ENCODE measurements at places on chromosomes 12 and 14.

DNA sequence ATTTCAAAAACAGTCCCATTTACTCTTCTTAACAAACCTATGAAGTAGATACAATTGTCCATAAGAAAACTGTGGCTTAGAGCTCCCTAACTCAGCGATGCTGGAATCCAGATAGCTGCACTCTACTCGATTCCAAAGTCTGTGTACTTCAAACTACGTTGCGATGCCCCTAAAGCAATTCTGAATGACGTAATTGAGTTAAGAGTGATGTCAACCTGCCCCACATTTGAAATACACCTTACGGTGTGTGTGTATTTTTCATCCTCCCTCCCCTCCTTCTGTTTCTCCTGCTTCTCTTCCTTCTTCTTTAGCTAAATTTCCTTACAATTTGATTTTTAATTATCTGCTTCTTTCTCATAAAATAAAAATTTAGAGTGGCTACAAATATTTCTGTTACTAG, 31.9 kb upstream of the RAP1B start:
- DNase-seq: no peak

GRCh38 chr12:71439613-71440344, at the start of gene LGR5:
Gene LGR5 (plus strand): TSS chr12:71439798. CDS start chr12:71440081, 283 bp downstream.
- DNase-seq: no peak

GRCh38 chr12:104643819-104644669, 187.3 kb downstream of the CHST11 start:
- no peak for DNase-seq

DNA sequence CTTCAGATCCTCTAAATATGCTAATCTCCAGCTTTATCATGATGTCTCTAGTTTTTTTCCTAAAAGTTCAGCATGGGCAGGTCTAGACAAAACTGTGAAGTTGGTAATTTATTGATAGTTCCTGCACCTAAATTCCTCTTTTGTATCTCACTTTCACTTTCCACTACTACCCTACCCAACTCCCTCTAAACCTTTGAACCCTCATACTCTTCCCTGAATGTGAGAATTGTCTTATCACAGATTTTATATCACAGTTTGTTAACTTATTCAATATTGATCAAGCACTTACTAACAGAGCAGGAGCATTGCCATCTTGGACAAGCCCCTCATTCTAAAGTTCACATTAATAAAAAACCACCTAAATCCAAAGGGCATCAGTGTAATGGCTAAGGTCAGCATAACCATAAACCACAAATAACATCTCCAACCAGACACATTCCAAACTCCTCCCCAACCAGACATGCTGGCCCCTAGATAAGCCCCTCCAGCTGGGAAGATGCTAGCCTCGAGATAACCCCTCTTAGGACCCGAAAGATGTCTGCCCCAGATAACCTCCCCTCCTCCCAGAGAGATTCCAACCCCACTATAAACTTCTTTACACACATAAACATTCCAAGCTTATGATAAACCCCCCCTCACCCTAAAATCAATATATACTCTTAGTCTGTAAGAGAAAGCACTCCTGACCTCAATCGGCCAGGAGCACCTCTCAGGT, 78.7 kb downstream of the FSCB start:
- no peak for DNase-seq

DNA sequence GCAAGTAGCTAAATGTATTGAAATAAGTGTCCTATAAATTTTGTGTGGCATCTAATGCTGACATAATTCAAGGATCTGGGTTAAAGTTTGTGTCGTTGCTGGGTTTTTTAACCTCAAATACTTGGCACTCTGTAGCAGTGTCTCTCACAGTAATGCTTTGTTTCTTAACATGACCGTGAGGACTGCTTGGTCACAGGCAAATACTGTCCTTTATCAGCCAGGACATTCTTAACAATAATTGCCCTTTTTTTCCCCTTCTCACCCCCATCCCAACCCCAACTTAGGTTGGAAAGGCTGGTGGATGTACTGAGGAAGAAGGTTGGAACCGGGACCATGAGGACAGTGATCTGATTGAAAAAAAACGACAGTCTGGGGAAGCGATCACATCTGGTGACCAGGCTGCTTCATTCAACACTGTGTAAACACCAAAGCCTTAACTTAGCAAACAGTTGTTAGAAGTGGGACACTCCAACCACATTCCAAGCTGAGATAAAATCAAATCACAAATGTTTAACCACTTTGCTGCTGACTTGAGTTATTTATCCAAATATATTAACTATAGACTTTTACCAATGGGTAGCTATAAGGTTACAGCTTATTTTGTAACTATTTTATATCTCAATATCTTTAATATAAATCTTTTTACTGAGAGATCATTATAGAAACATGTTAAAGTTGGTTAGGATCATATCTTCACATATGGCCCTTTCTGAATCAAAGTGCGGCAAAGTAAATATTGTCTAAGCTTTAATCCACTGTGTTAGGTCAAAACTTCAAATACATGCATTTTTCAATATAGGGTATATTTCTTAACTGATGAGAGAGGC, 48.2 kb downstream of the FOXA1 start:
- DNase-seq: no peak

DNA sequence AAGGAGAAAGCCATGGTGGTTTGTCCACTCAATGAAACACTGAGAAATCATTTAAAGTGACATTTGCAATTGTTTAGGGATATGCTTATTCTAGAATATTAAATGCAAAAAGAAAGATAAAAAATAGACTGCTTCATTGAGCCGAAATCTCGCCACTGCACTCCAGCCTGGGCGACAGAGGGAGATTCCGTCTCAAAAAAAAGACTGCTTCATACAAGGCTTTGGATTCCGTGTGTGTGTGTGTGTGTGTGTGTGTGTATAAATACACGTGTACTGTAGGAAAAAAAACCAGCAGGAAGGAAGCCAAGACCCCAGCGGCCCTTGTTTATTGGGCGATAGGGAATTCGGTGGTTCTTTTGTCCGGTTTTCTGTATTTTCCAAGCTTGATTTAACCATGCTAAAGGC, 3.2 kb upstream of the ZNF839 start:
- no peak for DNase-seq

DNA sequence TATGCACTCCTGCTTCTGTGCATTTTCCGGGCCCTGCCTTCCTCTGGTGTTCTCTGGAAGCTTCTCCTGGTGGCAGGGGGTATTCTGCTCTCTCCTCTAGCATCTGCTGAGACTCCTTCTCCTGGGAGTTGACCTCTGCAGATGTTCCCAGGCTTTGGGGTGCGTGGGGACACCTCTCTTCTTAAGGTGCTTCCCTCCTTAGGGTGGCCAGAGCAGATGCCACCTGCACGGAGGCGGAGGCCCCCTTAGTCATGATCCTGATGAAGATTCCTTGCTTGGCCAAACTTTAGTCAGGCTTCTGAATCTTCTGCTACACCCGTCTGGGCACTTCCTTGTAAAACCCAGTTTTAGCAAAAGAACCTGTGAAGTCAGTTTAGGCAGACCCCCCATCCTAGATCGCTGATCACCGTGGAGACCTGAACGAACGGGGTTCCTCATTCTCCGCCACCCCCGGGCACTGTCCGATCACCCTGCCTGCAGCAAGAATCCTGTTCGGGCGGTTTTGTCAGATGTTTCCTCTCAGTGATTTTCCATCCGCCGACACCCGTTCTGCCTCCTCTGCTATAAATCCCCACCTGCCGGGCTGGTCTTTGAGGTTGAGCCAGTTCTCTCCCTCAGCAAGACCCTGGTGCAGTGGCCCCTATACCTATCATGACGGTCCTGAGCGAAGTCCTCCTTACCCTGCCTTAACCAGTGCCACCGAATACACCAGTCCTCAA, 111.9 kb downstream of the CALM1 start:
- DNase-seq: no peak

DNA sequence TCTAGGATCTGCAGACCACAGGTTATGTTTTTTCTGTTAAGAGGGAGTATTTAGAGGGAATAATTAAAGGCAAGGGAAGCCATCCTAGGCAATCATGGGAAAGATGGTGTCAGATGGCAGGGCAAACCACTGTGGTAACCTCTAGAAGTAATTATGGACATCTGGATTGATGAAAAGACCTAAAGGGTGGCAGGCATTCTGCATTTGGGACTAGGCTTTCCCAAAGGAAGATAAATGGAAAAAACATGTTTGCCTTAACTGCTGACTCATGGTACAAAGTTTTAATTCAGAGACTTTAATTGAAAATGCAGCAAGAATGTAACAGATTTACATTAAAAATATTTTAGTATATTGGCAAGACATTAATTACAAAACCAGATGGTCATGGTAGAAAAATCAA, 88.1 kb downstream of the TMEM30B start:
- no peak for DNase-seq

DNA sequence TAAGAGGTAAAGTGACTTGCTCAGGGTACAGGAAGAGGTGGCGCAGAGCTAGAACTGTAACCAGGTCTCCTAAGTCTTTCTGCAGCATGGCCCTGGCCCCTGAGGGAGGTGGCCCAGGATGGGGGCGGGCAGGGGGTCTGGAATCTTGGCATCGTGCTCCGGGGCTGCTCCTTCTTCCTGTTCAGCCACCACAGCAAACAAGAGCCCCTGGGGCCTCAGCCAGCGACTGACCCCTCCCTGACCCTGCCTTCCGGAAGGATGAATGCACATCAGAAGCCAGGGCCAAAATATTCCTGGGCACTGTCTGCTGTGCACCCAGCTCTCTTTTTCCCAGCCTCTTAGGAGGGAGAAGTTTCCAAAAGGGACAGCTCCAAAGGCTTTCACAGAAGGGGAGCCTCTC, 242.8 kb downstream of the DPF3 start:
- no peak for DNase-seq

GRCh38 chr14:91326514-91327249, 82.2 kb upstream of the GPR68 start:
- no peak for DNase-seq

DNA sequence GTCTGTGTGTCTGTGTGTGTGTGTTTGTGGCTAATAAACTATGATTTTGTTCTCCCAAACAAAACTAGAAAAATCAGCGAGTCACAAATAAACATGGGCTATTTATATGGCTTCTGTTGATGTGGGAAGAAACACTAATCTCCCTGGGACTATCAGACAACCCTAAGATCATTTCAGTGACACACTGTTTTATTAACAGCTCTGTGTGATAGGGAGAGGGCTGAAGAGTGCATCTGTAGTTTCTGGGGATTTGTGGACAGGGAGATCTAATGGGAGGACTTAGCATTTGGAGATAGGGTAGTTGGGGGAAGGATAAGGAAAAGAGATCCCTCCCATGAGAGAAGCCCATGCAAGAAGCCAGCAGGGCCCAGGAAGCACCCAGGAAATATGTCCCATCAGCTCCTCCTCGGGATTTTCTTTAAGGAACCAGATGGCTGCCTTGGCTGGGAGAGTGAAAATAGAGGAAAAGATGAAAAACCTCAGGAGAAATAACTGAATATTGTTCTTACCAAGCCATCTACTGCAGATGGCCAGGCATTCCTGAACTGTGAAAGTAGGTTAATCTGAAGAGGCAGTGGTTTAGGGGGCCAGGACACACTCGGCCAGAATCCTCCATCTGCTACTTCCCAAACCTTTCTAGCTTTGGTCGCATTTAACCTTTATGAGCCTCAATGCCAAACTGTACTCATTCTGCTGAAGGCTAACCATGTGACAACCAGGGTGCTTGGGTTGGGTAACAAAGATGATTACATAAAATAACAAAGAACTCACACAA, 253.4 kb downstream of the BTG1 start:
- DNase-seq: no peak

DNA sequence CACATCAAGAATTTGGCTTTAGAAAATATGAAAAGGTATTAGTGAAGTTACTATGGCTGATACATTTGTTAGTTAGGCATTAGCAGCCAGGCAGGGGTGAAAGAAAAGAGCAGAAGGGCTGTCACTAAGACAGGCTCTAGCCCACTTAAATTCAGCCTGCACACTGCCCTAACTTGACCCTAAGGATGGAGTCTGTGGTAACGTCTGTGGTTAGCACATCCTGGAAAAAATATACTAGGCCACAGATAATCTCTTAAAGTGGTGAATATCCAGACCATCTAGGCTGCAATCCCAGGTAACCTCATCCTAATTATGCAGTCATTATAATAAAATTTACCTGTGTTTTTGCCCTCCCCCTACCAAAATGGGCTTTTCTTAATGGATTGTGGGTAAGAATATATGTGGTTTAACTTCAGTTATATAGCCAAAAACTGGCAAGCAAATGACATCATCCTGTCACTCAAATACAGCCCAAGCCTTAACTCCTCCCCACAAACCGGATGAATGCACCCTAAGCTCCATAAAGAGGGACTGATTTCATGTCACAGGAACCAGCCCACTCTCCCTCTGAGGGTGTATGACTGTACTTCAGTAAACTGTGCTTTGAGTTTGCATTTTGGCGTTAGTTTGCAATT, 440.9 kb downstream of the LRFN5 start:
- DNase-seq: no peak

DNA sequence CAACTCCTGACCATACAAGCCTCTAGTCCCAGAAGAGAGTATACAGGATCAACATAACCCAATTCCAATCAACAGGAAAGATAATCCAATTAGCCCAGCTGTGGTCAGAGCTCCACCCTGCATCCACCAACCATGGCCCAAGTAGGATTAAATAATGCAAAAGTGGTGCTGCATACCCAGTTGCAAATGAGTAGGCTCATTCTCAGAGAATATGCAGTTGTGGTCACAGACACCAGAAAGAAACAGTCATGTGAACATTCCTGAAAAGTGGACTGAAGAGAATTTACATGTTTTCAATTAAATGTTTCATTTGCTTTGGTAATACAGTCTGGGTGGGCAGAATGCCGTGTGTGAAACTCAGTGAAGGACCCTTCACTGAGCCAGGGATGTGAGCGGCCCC, 167.2 kb upstream of the BMP4 start:
- DNase-seq: no peak

- DNase-seq: no peak
These were observed 230.7 kb upstream of the SLC16A7 start for GRCh38 chr12:59365133-59365532.

GRCh38 chr12:96143392-96143791, 50.8 kb upstream of the ELK3 start:
- no peak for DNase-seq

DNA sequence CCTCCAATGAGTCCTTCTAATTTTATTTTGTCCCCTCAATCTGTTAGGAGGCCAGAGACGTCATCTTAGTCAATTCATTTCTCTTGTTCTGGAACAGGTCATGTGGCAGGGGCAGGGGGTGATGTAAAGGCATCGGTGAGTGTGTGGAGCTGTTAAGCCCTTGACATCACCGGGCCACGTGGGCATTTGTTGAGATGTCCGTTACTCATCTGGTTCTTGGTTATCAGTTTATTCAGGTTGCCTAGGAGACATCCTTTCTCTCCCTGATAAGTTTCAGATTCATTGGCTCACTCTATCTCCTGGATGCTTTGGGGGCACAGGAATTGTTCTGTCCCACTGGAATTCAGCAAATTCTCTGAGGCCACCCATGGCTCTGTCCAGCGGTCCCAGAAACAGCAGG, 33.6 kb upstream of the SEL1L start:
- no peak for DNase-seq

GRCh38 chr12:56699020-56699661, 11.1 kb upstream of the PTGES3 start:
- no peak for DNase-seq

- DNase-seq: no peak
These were observed 176.6 kb downstream of the KTN1 start for GRCh38 chr14:55756557-55756956.

- no peak for DNase-seq
These were observed 25.7 kb downstream of the TBC1D15 start for GRCh38 chr12:71865166-71865713.
